Type B pancreatic cell (in vitro differentiated cells): ENCODE measurements at places on chromosomes 4 and X.

DNA sequence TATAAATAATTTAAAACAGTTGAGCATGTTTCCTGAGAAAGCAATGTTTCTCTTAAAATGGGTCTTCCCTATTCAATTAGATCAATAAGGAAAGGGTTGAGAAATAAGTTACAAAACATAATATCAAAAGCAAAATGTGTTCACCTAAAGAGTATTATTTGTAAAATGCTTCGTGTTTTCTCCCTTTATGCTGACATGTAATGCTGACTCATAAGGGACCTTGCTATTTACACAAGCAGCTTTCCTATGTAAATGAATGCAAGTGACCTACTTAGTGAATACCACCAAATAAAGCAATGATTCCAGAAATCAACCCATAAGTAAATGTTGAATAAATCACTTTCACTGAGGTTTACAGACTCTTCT is 91.5 kb downstream of the ELOVL6 start:
- no peak for DNase-seq

GRCh38 chr4:85826060-85826678 is 351.2 kb downstream of the ARHGAP24 start:
- no peak for DNase-seq

- DNase-seq, result no peak
Observed at GRCh38 chr4:159367781-159368080, 264.9 kb downstream of the RAPGEF2 start.

- DNase-seq, result no peak
Observed at GRCh38 chr4:97950836-97951235, 192.4 kb downstream of the STPG2 start.

DNA sequence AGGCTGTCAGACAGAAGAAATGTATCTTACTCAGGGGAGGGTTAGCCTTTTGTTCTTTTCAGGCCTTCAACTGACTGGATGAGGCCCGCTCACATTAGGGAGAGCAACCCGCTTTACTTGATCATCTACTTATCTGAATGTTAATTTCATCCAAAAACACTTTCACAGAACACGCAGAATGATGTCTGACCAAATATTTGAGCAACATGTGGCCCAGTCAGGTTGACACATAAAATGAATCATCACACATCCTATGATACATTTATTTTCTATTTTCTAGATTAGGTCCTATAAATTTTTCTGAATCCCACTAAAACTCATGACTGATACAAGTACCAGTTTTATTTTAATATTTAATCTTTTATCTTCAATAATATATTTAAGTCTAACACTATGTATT is 260.3 kb downstream of the IL15 start:
- no peak for DNase-seq

GRCh38 chr4:168830777-168831512 is 179.1 kb downstream of the CBR4 start:
- no peak for DNase-seq

GRCh38 chr4:6692379-6692778 is 1.3 kb upstream of the S100P start:
- DNase-seq, result no peak

DNA sequence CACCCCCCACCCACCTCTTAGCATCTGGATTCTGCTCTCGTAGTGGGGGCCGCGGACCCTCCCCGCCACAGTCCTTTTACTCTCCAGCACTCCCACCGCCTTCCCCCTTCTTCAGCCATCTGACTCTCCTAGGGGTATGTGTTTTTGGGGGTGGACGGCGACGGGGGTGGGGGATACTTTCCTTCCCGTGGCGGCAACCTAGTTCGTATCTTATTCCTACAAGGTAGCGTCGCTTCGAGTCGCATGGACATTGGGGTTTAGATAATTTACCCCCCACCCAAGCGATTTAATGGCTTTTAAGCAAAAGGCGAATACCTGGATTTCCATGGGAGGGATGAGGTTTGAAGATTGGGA is 1.3 kb upstream of the BCORL1 start:
- DNase-seq, result no peak

DNA sequence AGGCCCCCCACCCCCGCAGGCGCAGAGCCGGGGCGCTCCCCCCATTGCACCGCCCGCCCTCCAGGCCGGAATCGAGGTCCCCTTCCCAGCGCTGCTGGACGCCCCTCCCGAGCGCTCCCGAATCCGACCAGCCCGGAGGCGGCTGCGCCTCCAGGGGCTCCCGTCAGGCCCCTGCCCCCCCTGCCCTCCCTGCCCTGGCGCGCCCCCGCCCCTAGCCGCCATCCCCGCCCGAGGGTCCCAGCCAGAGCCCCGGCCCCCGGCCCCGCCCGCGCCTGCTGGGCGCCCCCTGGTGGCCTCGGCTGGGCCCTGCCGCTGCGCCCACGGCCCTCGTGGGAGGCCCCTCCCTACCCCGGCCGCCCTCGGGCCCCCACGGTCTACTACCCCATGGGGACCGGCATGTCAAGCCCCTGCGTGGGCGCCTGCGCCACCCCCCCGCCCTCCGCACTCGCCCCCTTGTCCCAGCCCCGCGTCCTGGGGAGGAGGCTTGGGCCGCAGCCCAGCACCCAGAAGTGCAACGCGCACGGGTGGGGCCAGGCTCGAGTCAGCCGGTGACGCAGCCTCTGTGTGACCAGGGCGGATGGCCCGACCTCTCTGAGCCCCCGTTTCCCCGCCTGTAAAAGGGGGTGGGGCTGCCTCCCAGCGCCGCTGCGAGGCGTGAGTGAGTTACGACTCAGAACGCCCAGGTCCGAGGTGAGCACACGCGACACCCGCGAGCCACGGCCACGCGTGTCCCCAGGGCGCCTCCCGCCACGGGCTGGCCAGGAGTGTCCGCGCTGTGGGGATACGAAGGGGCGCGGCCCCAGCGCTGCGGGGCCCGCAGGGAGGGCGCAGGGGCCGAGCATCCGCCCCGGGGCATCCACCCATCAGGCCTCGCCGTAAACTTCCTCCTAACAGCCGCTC is 104.9 kb downstream of the FAM53A start:
- no peak for DNase-seq

DNA sequence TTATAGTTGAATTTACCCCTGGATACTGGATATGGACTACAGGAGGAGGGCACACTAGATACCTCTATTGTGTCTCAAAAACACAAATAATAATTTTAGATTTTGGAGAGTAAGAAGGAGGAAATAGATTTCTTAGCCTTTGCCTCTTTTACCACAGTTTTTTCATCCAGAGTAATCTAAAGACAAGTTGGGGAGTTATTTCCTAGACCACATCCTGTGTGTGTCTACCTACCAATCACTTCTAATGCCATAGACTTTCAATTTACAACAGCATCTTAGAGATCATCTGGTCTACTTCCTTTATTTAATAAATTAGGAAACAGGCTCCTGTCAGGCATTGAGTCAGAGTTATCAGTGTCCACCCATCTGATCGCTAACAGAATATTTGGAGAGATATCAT is 191.5 kb downstream of the EDA start:
- no peak for DNase-seq

DNA sequence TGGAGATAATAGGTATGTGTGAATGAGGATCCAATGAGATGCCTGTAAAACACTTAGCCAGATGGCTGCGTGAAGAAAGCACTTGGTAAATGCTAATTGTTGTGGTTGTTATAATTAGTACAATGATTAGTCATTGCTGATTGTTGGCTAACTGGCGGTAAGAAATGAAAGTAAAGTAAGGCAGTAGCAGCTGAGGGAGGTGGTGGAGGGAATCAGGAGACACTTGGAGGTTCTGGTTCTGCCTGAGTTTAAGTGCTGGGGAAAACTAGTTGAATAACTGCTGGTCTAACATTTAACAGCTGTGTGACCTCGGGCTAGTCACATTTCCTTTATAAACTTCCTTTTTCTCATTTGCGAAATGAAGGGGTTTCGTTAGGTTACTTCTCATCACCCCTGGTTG is 30.9 kb downstream of the CD38 start:
- no peak for DNase-seq

DNA sequence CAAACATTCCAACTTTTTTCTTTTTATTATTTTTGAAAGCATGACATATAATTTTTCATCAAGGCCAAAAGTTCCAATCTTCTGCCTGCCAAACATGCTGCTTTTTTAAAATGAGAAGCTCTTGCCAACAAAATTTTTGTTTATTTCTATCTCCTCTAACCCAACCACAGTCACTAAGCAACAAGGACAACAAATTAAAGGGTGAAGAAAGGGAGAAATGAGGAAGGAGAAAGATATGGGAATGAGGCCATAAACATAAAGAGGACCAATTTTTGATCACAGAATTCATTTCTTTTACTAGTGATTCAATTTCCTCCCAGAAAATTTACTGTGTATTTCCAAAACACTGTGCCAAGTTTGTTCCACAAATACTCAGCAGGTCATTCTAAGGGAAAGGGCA is 537.0 kb upstream of the DIAPH2 start:
- DNase-seq, result no peak

GRCh38 chrX:55593756-55594257 is 29.4 kb upstream of the FOXR2 start:
- DNase-seq, result no peak

DNA sequence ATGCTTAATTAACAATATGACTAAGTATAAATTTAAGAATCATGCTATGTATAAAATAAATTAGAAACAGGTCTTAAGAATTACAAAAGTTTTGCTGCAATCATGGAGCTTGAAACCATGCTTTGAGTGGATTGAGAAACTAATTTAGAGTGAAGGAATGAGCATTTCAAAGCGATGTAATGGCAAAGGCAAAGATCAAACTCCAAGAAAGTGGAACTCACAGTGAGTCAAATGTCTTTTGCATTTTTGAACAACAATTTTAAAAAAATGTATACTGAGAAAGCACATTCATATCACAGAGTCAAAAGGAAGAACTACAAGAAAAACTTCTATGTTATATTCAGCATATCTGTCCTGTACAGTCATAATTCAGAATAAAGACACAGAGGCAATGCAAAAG is 6.6 kb downstream of the GPRIN3 start:
- DNase-seq, result no peak

GRCh38 chr4:162849937-162850336 is 316.8 kb downstream of the NAF1 start:
- no peak for DNase-seq

GRCh38 chr4:7343950-7344349 is 90.8 kb downstream of the PSAPL1 start:
- DNase-seq, result no peak

GRCh38 chr4:44740201-44740600 is 13.8 kb upstream of the GNPDA2 start:
- no peak for DNase-seq

DNA sequence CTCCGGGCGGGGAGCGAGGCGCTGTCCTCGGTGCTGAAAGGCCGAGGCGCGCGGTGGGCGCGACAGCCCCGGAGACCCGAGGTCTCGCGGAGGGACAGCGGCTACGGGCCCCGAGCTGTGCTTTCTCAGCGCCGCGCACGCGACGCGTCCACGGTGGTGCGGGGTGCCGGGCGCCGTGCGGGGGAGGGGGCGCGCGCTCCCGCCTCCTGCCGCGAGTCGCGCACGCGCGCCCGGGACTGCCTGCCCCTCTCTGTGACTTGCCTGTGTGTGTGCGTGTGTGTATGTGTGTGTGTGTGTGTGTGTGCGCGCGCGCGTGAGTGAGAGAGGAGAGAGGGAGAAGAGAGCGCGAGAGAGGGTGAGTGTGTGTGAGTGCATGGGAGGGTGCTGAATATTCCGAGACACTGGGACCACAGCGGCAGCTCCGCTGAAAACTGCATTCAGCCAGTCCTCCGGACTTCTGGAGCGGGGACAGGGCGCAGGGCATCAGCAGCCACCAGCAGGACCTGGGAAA is at the start of gene GRIA2:
Gene GRIA2, plus strand, starts transcription at position 358 of the 511 bp plus-strand sequence. CDS start 315 bp downstream, outside the sequence.
- peak; percentile 88 for DNase-seq

DNA sequence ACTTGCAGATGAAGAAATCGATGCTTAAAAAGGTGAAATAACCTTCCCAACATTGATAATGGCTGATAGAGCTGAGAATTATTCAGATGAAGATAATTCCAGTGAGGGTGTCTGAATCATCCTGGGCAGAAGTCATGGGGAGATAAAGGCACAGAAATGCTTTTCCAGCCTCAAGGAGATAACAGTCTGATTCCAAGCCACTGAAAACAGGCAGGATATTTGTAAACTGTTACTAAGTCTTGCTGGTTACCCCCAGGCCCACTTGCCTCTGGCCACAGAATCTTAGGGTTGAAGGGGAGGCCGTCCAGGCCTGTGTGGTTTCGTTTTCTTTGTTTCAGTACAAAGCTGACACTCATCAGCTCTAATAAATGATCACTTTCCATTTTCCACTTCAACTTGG is 158.5 kb downstream of the SH3KBP1 start:
- no peak for DNase-seq

- no peak for DNase-seq
Observed at GRCh38 chr4:78432896-78433295, 118.7 kb upstream of the ANXA3 start.

DNA sequence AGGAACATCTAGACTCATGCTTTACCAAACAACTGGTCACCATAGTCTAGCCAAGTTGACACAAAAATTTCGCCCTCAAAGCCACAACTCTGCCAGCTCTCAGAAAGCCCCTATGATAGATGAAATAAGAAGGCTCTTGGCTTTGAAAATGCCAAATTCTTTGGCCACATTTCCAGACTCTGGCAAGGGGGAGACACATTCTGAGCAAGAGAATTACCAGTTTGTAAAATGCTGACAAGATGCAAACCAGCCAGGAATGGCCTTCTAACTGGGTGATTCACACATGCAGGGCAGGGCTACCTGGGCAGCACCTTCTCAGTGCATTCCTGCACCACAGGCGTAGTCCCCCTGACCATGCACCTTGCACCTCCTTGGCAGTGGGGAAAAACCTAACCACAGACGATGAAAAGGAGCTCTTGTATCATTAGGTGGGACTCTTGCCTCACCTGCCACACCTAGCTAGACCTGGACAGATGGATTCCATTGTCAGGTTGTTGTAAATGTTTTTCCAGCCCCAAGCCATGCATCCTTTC is 77.4 kb upstream of the CPEB2 start:
- no peak for DNase-seq

GRCh38 chr4:77177199-77177598 is 20.2 kb downstream of the CCNG2 start:
- no peak for DNase-seq

DNA sequence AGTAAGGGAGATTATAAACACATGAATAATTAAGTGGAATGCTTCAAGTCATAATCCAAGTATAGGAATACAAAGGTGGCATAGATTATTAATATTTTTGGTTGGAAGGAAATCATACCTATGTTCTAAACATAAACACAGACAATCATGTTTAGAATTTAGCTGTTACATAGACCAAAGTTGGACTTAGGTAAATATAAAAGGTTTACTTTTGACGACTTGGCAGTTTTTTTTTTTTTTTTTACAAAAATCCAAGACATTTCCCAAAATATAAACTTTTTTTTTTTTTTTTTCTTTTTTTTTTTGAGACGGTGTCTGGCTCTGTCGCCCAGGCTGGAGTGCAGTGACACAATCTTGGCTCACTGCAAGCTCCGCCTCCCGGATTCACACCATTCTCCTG is 3.5 kb upstream of the N4BP2 start:
- DNase-seq, result no peak

DNA sequence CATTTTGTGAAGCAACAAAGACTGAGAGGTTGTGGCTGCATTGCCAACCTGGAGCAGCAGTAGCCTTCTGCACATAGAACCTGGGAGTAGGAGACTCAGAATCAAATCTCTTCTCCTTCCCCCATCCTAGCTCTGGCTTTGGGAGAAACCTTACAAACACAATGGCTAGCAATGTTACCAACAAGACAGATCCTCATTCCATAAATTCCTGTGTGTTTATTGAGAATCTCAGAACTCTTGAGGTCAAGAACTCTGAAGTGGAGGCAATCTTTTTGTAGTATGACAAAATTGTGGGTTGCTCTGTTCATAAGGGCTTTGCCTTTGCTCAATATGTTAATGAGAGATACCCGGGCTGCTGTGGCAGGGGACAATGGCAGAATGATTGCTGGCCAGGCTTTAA is 406.7 kb upstream of the SPANXN1 start:
- no peak for DNase-seq
